ENCODE measurements at places on chromosomes 12 and 14.

DNA sequence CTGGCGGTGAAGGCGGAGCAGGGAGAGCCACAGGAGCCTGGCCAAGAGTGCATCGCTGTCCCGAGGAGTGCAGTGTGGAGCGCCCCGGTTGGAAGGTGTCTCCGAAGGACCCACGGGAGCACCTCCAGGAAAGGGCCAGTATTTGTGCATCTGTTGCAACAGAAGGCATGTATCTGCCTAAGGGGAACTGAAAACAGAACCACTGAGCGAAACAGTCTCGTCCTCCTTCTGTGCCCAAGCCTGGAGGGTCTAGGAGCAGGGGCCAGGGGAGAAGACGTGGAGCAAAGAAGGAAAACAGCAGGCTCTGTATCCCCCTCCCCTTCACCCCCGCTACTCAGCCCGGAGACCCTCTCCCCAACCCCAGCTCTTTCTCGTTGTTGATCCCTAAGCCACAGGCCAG is 5.3 kb upstream of the LRRC10 start:
- no peak for DNase-seq

- DNase-seq, result no peak
Measured at GRCh38 chr12:46702581-46703344, 123.0 kb downstream of the SLC38A4 start.

GRCh38 chr12:129966146-129966995 is 62.5 kb upstream of the TMEM132D start:
- no peak for DNase-seq

DNA sequence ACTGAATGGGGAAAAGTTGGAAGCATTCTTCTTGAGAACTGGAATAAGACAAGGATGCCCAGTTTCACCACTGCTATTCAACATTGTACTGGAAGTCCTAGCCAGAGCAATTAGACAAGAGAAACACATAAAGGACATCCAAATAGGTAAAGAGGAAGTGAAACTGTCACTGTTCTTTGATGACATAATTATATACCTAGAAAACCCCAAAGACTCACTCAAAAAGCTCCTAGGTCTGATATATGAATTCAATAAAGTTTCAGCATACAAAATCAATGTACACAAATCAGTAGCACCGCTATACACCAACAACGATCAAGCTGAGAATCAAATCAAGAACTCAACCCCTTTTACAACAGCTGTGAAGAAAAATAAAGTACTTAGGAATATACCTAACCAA is 157.3 kb upstream of the DDHD1 start:
- no peak for DNase-seq

DNA sequence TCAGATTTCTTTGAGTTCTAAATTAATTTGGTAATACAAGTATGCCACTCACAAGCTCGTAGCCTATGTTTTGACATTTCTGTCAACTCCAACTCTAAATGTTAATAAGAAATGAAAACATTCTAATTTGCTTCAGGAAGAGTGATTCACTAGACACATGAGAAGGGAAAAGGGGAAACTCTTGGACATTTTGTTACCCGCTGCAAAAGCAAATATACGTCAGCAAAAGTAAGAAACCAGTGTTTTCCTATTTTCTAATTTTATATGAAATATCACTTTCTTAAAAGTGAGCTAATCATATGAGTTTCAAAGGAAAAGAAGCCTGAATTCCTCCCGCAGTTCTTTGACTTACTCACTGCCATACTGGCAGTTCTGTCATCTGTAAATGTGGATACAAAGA is 162.3 kb downstream of the GRIP1 start:
- no peak for DNase-seq

All from NCI-H446 treated with DMSO at 0.1 percent for 48 hours (cell line).